ENCODE measurements at places on chromosomes 4 and X. TPM values are rescaled to one million over a fixed set of nuclear protein-coding genes. Genes with fewer than 3 reads are reported as not detected.

- DNase-seq, result peak; percentile 63
- H3K27me3 ChIP-seq, result no peaks in the 10 kb centered on the region
- no peaks in the 10 kb centered on the region for H3K4me1 ChIP-seq
- no peaks in the 10 kb centered on the region for H3K36me3 ChIP-seq
- no peak overlapping the region for H3K27ac ChIP-seq
- H3K4me3 ChIP-seq, result no peak overlapping the region
Measured at GRCh38 chr4:5365071-5366008, 314.1 kb downstream of the STK32B start.

DNA sequence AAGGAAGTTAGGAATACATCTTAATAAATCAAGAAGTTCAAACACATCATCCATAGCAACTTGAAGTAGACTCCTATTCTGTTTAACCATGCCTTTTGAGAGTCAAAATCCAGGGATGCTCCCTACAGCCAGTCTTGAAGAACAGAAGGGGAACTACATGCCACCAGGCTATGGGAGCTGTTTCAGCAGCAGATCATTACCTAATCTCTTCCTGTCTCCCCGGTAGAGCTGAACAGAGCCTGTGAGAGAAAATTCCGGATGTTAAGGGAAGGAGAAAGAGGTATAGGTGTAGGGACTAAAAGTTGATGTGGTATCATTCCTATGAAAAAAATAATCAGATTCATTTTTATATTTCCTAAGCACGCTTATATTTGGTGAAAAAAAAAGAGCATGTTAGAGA is 352.2 kb downstream of the SPRY1 start:
- H3K4me1 ChIP-seq, result peaks cover 18% of the 10 kb centered on the region
- no peak overlapping the region for H3K27ac ChIP-seq
- DNase-seq, result no peak
- no peak overlapping the region for H3K4me3 ChIP-seq
- no peaks in the 10 kb centered on the region for H3K36me3 ChIP-seq
- H3K27me3 ChIP-seq, result no peaks in the 10 kb centered on the region

DNA sequence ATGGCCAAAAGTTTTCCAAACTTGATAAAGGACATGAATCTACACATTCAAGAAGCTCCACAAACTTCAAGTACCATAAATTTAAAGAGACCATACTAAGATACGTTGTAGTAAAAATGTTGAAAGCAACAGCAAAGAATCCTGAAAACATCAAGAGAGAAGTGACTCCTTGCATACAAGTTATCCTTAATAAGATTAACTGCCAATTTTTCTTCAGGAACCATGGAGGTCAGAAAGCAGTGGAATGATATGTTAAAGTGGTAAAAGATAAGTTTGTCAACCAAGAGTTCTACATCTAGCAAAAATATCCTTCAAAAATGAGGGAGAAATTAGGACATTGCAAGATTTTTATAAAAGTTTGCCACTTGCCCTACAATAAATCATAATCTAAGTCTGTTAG is 43.3 kb downstream of the BMP15 start:
- H3K4me1 ChIP-seq, result no peaks in the 10 kb centered on the region
- H3K27me3 ChIP-seq, result no peaks in the 10 kb centered on the region
- H3K27ac ChIP-seq, result no peak overlapping the region
- DNase-seq, result no peak
- H3K4me3 ChIP-seq, result no peak overlapping the region

- H3K4me1 ChIP-seq, result peaks cover 13% of the 10 kb centered on the region
- no peak overlapping the region for H3K27ac ChIP-seq
- H3K27me3 ChIP-seq, result no peaks in the 10 kb centered on the region
- no peaks in the 10 kb centered on the region for H3K36me3 ChIP-seq
- no peak overlapping the region for H3K4me3 ChIP-seq
- DNase-seq, result peak; percentile 55
Measured at GRCh38 chr4:16056681-16057385, 27.0 kb downstream of the PROM1 start.

Gene EMCN
- total RNA-seq, result 7.9 TPM

Gene PABPC5
- not detected for total RNA-seq

Gene EPGN
- total RNA-seq, result not detected

DNA sequence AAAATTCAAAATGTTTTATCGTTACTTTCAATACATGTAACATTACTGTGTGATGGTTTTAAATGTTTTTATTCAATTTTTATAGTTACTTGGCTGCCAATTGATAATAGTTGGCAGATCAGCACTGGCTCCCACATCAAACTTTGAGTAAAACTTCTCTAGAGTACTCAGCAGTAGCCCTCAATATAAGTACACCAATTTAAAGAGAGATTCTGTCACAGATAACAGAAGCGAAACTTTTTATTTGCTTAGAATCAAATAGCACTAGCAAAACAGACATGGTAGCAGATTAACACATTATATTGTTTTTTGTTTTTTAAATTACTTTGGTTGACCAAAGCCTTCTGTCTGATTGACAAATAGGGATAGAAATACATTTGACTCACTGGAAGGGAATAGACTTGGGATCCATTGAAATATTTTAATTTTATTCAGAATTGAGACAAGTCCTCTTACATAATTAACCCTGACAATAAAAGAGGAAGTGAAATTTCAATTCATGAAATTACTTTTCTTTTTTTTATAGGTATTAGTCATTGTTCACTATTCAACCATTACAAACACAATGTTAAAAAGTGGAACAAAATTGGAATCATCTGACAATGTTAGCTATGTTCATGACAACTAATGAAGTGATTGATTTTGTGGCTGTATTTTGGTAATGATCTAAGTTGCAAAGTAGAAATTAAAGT is 554.9 kb downstream of the KLHL4 start:
- H3K4me1 ChIP-seq, result no peaks in the 10 kb centered on the region
- H3K4me3 ChIP-seq, result no peak overlapping the region
- DNase-seq, result no peak
- H3K36me3 ChIP-seq, result no peaks in the 10 kb centered on the region
- no peak overlapping the region for H3K27ac ChIP-seq
- H3K27me3 ChIP-seq, result no peaks in the 10 kb centered on the region

GRCh38 chr4:10006231-10006600 is 15.1 kb downstream of the SLC2A9 start:
- H3K4me3 ChIP-seq, result no peak overlapping the region
- DNase-seq, result peak; percentile 15
- peaks cover 5% of the 10 kb centered on the region for H3K27me3 ChIP-seq
- H3K36me3 ChIP-seq, result no peaks in the 10 kb centered on the region
- H3K27ac ChIP-seq, result no peak overlapping the region

Gene STBD1
- not detected for total RNA-seq

GRCh38 chr4:145507636-145508035 is 26.0 kb downstream of the SMAD1 start:
- no peak overlapping the region for H3K4me3 ChIP-seq
- no peaks in the 10 kb centered on the region for H3K27me3 ChIP-seq
- no peak for DNase-seq
- H3K27ac ChIP-seq, result no peak overlapping the region

Gene DOK7
- not detected for total RNA-seq

Gene FGF5
- total RNA-seq, result not detected

GRCh38 chr4:153741541-153741940 is 18.3 kb downstream of the RNF175 start:
- no peak overlapping the region for H3K4me3 ChIP-seq
- H3K27ac ChIP-seq, result no peak overlapping the region
- no peak for DNase-seq

Gene NOX1
- not detected for total RNA-seq

Gene PRKG2
- not detected for total RNA-seq

DNA sequence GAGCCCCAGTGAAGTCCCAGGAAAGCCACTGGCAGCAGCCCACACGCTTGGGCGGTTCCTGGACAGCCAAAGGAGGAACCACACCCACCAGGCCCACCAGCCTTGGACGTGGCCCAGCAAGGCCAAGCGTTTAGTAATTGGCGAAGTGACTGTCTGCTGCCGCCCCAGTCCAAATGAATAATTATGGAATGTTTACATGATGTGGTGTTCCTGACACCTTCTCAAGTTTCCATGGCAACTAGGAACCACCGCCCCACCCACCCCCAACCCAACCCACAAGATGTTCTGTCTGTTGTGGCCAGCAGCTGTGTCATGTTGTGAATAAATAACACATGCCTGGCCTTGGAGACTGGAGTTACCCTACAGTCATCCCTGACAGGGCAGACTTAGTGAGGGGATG is 22.3 kb downstream of the APLN start:
- no peaks in the 10 kb centered on the region for H3K36me3 ChIP-seq
- no peaks in the 10 kb centered on the region for H3K4me1 ChIP-seq
- no peak for DNase-seq

- peaks cover 10% of the 10 kb centered on the region for H3K36me3 ChIP-seq
- no peaks in the 10 kb centered on the region for H3K27me3 ChIP-seq
- peaks cover 9% of the 10 kb centered on the region for H3K4me1 ChIP-seq
- peak overlapping the region; percentile 77 for H3K4me3 ChIP-seq
- no peak for DNase-seq
Measured at GRCh38 chrX:155070038-155070437, 898 bp downstream of the CMC4 start.

DNA sequence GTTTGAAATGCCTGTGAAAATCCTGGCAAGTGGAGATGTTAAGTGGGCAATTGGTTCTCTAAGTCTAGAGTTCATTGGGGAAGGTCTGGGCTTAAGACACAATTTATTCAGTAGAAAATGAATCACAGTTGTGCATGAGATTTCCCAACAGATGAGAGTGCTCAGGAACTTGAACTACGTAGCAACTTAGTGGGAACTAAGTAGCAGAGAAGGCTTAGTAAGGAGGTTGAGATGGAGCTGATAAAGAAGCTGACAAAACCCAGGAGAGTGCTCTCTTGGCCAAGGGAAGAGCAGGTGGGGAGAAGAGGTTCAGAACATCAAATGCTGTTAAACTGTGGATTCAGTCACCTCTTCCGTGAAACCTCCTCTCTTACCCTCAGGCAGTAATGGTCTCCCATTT is 33.0 kb downstream of the AFF1 start:
- peaks cover 86% of the 10 kb centered on the region for H3K4me1 ChIP-seq
- H3K36me3 ChIP-seq, result no peaks in the 10 kb centered on the region
- DNase-seq, result peak; percentile 66
- peak overlapping the region; percentile 96 for H3K27ac ChIP-seq
- H3K27me3 ChIP-seq, result no peaks in the 10 kb centered on the region

- peaks cover 30% of the 10 kb centered on the region for H3K36me3 ChIP-seq
- H3K27ac ChIP-seq, result no peak overlapping the region
- no peak overlapping the region for H3K4me3 ChIP-seq
- H3K4me1 ChIP-seq, result no peaks in the 10 kb centered on the region
- H3K27me3 ChIP-seq, result no peaks in the 10 kb centered on the region
Measured at GRCh38 chrX:16754019-16754418, 32.2 kb upstream of the TXLNG start.

DNA sequence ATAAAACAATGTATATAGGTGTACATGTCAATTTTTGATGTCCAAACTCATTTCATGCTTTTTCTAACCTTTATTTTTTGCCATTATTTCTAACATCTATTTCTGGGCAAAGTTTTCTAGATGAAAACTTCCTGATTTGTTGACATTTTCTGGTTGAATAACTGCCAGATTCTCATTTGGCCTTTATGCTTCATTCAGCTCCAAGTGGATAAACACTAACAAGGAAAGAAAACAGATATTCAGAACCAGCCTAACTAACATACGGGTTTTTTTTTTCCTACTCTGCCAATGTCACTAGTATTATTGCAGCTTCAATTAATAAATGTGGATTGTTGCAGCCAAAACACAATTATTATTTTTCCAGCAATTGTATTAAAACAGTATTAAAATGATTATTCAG is 50.9 kb upstream of the RAP1GDS1 start:
- H3K4me1 ChIP-seq, result no peaks in the 10 kb centered on the region
- H3K4me3 ChIP-seq, result no peak overlapping the region
- no peaks in the 10 kb centered on the region for H3K36me3 ChIP-seq
- H3K27me3 ChIP-seq, result no peaks in the 10 kb centered on the region
- no peak for DNase-seq

All from A673 (cell line).